GM04503 (cell line): ENCODE measurements at places on chromosomes 1 and 21.

GRCh38 chr1:203870245-203870644 is 8.8 kb downstream of the SNRPE start:
- DNase-seq: no peak

GRCh38 chr1:171037626-171038025 is 53.1 kb upstream of the FMO3 start:
- no peak for DNase-seq

- DNase-seq: no peak
Observed at GRCh38 chr1:214178102-214178501, 102.9 kb upstream of the SMYD2 start.

GRCh38 chr1:229194096-229194495 is 76.8 kb upstream of the RAB4A start:
- DNase-seq: no peak

- DNase-seq: no peak
Observed at GRCh38 chr1:181655756-181656155, 172.4 kb downstream of the CACNA1E start.

- DNase-seq: no peak
Observed at GRCh38 chr21:33452362-33452761, 27.4 kb downstream of the TMEM50B start.

DNA sequence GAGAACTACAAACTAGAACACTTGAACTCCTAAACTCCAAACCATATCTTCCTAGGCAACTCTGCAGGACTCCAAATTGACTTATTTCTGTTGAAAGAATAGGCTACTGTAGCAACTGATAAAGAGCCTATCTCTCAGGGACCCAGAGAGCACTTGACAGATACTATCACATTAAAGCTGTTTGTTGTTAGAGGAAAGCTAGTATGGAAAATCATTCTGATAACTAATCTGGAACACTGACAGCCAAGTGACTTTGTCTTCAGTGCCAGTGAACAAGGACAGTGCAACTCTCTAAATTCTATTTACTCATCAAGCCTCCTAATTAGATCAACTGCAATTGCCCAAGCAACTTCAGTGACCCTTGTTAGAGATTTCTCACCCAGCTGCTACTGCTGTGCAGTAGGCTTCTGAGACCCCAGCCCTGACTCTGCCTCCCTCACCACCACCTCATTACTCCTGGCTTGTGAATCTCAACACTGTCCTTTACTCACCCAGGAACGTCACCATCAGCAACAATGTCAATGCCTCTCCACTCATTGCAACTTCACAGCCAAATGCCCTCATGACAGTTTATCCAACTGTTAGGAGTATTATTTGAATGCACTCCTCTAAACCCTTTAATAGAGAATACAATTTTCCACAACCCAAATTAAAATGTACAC is 7.4 kb upstream of the RGS13 start:
- no peak for DNase-seq

DNA sequence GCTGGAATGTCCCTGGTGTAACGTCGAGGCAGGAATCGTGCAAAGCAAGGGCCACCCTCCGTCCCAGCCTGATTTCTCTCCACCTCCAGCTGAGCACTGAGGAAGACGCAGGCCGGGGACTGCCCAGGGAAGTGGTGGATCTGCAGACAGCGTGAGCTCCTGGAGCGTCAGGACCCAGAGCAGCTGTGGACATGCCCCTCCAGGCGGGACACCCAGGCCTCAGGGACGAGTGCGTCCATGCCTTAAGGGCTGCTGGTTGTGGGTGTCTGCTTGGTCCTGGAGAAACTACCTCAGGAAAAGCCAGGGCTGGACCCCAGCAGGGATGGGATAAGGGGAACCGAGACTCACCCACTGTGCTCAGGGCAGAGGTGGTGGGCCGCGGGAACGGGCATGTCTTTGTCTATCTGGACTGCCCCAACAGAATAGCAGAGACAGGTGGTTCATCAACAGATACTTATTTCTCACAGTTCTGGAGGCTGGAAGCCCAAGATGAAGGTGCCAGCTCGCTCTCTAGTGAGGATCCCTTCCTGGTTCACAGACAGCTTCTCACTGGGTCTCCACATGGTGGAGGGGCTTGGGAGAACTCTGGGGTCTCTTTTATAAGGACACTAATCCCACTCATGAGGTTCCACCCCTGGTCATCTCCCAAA is 5.8 kb upstream of the MMEL1 start:
- no peak for DNase-seq

GRCh38 chr21:43918385-43918947 is 53.4 kb downstream of the AGPAT3 start:
- no peak for DNase-seq

GRCh38 chr1:119686661-119687060 is 25.1 kb upstream of the PHGDH start:
- DNase-seq: no peak

- DNase-seq: no peak
Observed at GRCh38 chr1:4166713-4167112, 266.6 kb upstream of the C1orf174 start.

DNA sequence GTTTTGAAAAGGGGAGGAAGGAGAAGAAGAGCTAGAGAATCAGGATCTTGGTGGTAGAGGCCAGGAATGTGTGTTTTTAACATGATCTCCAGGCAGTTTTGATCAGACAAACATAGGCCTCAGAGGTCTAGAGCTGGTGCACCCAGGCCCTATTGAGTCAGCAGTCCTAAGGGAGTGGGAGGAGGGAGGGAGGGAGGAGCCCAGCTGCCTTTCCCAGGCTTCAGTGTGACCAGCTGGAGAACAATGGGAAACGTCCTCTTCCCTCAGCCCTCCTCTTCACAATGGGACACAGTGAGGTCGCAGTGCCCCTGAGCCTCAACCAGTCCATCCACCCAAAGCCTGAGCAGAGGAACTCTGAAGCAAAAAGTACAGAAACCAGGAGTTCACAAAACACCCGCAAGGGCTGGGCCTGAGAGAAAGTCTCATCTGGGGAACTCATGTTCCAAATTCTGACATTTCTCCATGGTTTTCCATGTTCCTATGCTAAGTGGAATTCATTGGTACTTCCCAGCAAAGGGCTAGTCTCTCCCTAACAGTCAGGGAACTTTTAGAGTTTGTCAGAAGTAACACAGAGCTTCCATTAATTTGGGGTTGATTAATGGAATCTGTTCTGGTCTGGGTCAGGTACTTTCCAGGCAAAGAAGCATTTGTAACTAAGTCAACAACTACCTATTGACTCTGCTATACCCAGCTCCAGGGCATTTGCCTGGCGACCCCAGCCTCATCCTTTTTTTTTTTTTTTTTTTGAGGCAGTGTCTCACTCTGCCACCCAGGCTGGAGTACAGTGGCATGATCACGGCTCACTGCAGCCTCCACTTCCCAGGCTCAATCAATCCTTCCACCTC is 37.5 kb downstream of the ELAPOR1 start:
- peak; percentile 37 for DNase-seq

GRCh38 chr1:200415227-200415626 is 5.4 kb upstream of the ZNF281 start:
- no peak for DNase-seq

DNA sequence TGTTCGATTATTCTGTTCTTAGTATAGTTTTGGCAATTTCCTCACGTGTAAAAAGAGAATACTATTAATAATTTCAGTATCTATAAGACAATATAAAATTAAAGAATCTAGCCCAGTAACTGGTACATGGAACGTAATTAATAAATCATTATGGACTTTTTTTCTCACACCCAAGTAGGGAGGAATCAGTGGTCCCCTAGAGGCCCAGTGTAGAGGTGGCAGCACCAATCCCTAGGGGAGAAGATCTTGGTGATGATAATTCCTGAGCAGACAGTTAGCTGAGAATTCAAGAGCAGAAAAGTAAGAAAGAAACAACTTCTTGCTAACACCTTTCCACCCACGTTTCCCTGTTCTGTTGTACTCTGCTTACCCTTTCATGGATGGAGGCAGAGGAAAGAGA is 19.7 kb upstream of the SELE start:
- DNase-seq: no peak

- no peak for DNase-seq
Observed at GRCh38 chr21:36235058-36235582, 78.5 kb downstream of the DOP1B start.

- peak; percentile 89 for DNase-seq
Observed at GRCh38 chr21:45295576-45296365, 8.1 kb upstream of the POFUT2 start.

DNA sequence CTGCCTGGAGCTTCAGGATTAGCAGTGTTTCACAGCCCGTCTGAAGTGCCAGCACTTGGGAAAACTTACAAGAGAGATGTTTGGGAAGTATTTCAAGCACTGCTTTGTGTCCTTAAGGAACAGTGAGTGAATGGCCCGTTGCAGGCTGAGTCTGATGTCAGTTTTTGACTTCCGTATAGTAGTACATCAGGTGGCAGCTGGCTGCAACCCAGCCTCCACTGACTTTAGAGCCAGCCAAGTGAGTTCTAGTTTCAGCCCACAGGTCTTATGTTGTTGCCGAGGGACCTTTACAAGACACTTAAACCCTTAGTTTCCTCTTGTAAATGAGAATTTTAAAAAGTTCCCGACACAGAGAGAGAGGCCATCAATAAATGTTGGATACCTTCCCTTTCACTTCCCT is 35.0 kb downstream of the UCK2 start:
- no peak for DNase-seq

DNA sequence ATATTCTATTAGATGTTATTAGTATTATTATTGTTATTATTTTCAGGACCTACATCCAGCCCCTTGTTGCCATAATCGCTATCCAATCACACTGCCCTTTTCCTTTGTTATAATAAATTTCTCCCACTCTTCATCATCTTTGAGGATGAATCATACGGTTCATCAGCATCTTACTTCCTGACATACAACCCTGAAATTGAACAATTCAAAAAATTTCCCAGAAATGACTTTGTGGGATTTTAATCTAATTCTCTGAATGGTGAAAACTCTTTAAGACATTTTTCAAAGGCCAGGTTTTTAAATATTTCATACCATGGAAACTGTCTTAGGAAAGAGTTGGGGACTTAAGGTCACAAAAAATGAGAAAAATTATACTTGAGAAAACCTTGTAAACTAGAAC is 353.5 kb downstream of the ST6GALNAC3 start:
- DNase-seq: no peak

DNA sequence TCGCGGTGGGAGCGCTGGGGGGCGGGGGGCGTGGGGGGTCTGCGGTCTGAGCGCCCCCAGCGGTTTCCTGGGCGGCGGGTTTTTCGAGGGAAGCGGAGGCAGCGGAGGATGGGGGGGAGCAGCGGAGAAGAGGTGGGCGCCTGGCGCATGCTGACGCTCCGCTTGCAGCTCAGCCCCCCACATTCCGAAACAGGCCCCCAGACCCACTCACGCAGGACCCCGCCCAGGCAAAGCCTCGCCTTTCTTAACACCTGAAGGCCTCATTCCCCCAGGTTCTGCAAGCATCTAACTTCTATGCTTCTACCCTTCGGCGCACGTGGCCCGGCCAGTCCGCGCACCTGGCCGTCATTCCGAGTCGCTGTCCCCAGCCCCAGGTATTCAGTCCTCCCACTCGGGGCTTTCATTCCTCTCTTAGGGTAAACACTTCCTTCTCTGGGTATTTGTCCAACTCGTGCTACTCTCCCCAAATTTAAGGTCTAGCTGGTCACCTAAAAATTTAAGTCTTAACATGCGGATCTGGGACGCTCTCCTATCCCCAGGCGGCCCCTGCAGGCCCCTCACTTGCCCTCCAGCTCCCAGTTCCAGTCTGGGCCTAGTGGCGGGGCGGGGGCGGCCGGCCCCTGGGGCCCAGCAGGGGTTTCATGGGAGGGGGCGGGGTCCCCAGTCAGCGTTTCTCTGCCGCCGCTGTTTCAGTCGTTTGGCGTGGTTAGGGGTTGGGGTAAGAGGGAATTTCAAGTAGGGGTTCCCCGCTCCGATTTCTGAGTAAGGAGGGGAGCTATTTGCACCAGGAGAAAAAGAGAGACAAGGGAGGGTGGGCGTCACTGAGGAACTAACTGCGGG is 2.8 kb upstream of the ZBTB7B start:
- no peak for DNase-seq

GRCh38 chr21:46628868-46629267 is 6.6 kb upstream of the PRMT2 start:
- DNase-seq: no peak

DNA sequence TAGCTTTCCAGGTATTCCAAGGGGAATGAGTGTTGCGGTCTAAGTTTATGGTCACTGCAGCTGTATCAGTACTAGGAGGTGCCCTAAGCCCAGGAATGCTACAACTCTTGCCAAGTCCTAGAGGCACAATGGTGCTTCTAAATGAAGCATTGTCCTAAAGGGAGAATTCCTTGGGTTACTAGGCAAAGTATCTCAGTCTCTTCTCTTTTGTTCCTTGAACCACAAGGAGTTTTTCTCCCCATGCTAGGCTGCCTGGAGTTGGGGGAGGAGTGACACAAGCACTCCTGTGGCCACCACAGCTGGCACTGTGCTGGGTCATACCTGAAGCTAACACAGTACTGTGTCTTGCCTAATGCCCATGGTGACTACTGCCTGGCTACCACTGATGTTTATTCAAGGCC is 50.7 kb downstream of the KMO start:
- DNase-seq: no peak

DNA sequence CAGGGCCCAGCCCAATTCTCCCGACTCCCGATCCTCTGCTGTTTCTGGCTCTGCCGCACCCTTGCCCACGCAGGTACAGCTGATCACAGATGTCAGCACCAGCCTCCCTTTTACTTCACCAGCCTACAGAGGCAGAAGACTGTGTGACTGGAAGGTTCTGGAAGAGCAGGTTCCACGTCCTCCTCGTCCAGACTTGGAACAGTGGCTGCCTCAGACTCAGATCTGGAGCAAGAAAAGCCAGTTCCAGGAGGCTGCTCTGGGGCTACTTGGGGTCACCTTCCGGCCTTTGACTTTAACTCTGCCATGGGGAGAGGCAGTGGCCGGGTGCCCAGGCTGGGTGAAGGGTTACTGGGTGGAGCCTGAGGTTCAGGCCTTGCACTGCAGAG is 16.1 kb upstream of the KLHDC7A start:
- no peak for DNase-seq

- no peak for DNase-seq
Observed at GRCh38 chr1:109243221-109243620, 6.1 kb upstream of the CELSR2 start.

- DNase-seq: no peak
Observed at GRCh38 chr1:225944387-225944786, 3.4 kb upstream of the LEFTY2 start.

- peak; percentile 27 for DNase-seq
Observed at GRCh38 chr1:57599236-57599994, 175.6 kb upstream of the DAB1 start.

DNA sequence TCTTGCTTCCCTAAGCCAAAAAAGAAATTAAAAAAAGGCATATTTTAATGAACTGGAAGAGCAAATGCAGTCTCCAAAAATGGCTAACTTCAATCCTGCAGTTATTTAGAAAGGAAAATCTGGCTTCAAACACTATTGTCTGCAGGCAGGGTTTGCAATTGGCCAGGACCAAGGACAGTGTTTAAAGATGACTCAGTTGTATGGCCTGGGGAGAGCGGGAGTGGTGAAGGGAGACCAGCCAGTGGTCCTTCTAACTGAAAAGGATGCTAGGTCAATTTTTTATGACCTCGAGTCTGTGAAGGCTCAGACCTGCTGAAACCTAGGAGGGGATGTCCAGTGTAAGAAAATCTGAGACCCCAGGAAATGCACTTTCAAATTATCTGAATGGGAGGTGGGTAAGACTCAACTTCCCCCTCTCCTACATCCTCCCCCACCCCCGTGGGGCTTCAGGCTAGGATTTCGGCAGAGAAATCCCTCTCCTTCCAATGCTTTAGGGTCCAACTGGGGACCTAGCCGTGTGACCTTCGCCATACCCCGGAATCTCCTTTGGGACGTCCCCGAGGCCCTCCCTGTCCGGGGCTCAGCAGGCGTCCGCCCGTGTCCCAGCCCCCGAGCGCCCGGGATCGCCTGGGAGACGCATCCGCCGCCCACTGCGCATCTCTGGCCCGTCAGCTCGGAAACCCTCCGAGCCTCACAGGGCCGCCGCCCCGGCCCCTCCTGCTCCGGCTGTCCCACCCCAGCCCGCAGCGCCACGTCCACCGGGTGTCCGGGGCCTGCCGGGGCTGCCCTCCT is 602 bp upstream of the RIMKLA start:
- DNase-seq: no peak
